Stomach (tissue), 19 donors: ENCODE measurements at places on chromosomes 7 and 10. TPM values are rescaled to one million over a fixed set of nuclear protein-coding genes. Genes with fewer than 3 reads are reported as not detected.

SEMA3D gene
- polyA plus RNA-seq = 0.44 TPM

- no peaks in the 10 kb centered on the region for H3K27me3 ChIP-seq
- no peaks in the 10 kb centered on the region for H3K4me1 ChIP-seq
- H3K27ac ChIP-seq = no peak overlapping the region
- DNase-seq = no peak
These were observed 66.3 kb upstream of the HABP2 start for GRCh38 chr10:113486531-113486930.

ABCB4 gene
- polyA plus RNA-seq = not detected

DNA sequence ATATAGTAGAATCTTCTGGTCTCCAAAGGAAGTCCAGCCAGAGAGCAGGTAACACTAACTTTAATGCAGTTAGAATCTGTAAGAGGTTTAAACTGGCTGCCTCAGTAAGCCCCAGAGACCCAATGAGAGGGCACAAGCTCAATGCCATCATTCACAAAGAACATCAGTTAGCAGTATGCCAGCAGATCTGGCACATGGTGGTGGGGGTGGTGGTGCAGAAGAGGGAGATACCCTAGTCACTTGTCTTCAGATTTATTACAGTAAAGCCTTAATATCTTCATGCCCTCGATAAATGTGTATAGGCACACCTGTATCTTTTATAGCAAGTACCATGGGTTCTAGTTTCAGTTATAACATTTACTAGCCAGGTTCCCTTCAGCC is 86.2 kb downstream of the SORBS1 start:
- peak overlapping the region; percentile 86 for H3K27ac ChIP-seq
- no peaks in the 10 kb centered on the region for H3K27me3 ChIP-seq
- DNase-seq = no peak
- H3K4me3 ChIP-seq = no peak overlapping the region

- no peaks in the 10 kb centered on the region for H3K36me3 ChIP-seq
- no peak overlapping the region for H3K27ac ChIP-seq
- DNase-seq = no peak
- H3K4me1 ChIP-seq = no peaks in the 10 kb centered on the region
These were observed 585.9 kb upstream of the NRP1 start for GRCh38 chr10:33920351-33920750.

GRCh38 chr10:108393089-108393488 is 1228.6 kb upstream of the SORCS1 start:
- H3K27me3 ChIP-seq = no peaks in the 10 kb centered on the region
- no peaks in the 10 kb centered on the region for H3K36me3 ChIP-seq
- no peak overlapping the region for H3K27ac ChIP-seq
- no peaks in the 10 kb centered on the region for H3K4me1 ChIP-seq
- peak; percentile 74 for DNase-seq
- no peak overlapping the region for H3K4me3 ChIP-seq

GRCh38 chr7:99094401-99094800 is 49.5 kb downstream of the SMURF1 start:
- H3K27ac ChIP-seq = peak overlapping the region; percentile 86
- H3K4me1 ChIP-seq = peaks cover 52% of the 10 kb centered on the region
- no peak overlapping the region for H3K4me3 ChIP-seq
- no peaks in the 10 kb centered on the region for H3K27me3 ChIP-seq

OR2A2 gene
- polyA plus RNA-seq = not detected

DNA sequence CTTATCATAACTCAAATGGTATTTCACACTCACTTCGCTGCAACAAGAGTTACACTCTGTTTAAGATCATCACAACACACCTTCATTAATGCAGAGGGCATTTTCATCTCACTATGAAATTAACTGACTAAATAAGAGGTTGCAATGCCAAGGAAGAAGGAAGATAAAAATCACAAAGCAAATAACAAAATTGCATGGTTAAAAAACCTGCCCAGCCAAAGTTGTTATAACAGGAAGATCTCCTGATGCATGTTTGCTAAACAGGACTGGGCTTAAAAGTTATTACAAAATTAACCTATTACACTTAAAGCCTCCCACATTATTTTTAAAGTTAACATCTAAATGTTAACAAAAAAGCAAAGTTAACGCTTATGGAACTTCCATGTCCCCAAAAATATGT is 11.8 kb downstream of the FAM13C start:
- H3K4me1 ChIP-seq = no peaks in the 10 kb centered on the region
- no peak for DNase-seq
- H3K4me3 ChIP-seq = no peak overlapping the region
- H3K27me3 ChIP-seq = no peaks in the 10 kb centered on the region
- peaks cover 7% of the 10 kb centered on the region for H3K36me3 ChIP-seq
- no peak overlapping the region for H3K27ac ChIP-seq

DNA sequence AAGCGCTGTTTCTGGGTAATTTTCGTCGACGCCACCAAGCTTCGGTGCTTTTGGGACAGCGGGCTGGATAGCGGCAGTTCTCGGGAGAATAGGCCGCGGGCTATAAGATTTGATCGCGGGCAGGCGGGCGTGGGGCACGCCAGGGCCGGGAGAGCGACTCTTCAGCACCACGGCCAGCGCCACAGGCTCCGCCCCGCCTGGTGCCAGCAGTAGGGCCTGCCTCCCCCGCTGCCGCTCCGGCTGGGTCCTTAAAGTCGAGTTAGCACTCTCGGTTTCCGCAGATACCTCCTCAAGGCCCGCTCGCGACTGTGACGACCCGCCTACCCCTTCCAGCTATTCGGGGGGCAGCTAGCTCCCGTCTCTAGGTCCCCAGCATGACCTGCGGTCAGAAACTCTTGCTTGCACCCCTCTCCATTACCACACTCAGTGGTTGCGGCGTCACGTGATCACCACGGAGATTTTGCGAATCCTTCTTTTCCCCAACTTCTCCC is 9.4 kb downstream of the NXPH1 start:
- no peaks in the 10 kb centered on the region for H3K36me3 ChIP-seq
- H3K27me3 ChIP-seq = peaks cover 37% of the 10 kb centered on the region
- H3K4me1 ChIP-seq = no peaks in the 10 kb centered on the region
- no peak overlapping the region for H3K27ac ChIP-seq
- H3K4me3 ChIP-seq = peak overlapping the region; percentile 19

DNA sequence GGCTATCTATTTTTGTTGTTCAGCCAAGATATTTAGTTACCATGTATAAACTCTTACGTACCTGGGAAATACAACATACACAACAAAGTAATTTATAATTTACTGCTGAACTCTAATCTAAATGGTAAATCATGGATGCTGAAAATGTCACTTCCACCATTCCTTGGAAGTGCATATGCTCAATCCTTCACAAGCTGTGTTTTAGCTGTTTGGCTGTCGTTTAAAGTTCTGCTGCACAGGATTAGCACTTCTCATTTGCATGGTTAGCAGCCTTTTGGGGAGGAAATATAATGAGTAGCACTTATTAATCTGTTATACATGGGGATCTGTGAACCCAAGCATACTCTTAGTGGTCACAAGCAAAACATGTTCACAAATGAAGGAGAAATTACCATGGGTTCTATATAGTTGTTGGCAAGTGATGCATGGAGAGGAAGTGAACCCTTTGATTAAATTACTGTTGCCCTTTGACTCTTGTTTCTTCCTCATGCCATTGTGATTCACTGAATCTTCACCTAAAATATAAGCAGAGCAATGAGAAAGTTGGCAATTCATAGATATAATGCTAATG is 18.5 kb downstream of the PIK3CG start:
- no peaks in the 10 kb centered on the region for H3K36me3 ChIP-seq
- no peak overlapping the region for H3K4me3 ChIP-seq
- H3K27ac ChIP-seq = no peak overlapping the region
- no peaks in the 10 kb centered on the region for H3K27me3 ChIP-seq
- H3K4me1 ChIP-seq = no peaks in the 10 kb centered on the region

NOS3 gene
- 2.5 TPM for polyA plus RNA-seq

NXPH1 gene
- not detected for polyA plus RNA-seq

SPDYE2B gene
- polyA plus RNA-seq = not detected

IL6 gene
- polyA plus RNA-seq = 3.1 TPM

SCART1 gene
- not detected for polyA plus RNA-seq

- H3K4me1 ChIP-seq = no peaks in the 10 kb centered on the region
- no peak overlapping the region for H3K4me3 ChIP-seq
- H3K27me3 ChIP-seq = no peaks in the 10 kb centered on the region
- H3K27ac ChIP-seq = no peak overlapping the region
- H3K36me3 ChIP-seq = no peaks in the 10 kb centered on the region
- DNase-seq = no peak
These were observed 299.6 kb downstream of the MDFIC start for GRCh38 chr7:115221456-115221855.

- H3K27me3 ChIP-seq = no peaks in the 10 kb centered on the region
- H3K4me1 ChIP-seq = peaks cover 35% of the 10 kb centered on the region
- DNase-seq = no peak
These were observed 448 bp upstream of the PTER start for GRCh38 chr10:16436367-16436757.

- no peaks in the 10 kb centered on the region for H3K36me3 ChIP-seq
- no peaks in the 10 kb centered on the region for H3K27me3 ChIP-seq
- no peak overlapping the region for H3K4me3 ChIP-seq
- H3K27ac ChIP-seq = no peak overlapping the region
- DNase-seq = no peak
These were observed 258.2 kb downstream of the MAD1L1 start for GRCh38 chr7:1974290-1975101.

DNA sequence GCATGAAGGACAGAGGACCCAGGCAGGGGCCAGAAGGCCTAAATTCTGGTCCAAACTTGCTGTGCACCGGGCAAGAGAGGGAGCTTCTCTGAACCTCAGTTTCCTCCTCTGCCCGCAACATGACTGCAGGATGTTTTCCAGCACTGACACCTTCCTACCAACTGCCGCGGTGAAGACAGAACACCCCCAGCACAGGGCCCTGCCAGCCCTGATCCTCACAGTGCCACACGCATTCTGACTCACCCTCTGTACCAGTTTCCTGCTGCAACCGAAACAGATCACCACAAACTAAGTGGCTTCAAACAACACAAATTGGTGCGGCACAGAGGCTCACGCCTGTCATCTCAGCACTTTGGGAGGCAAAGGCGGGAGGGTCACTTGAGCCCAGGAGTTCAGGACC is 18.1 kb downstream of the MAD1L1 start:
- H3K36me3 ChIP-seq = peaks cover 96% of the 10 kb centered on the region
- H3K27me3 ChIP-seq = no peaks in the 10 kb centered on the region
- no peak for DNase-seq
- peaks cover under 1% of the 10 kb centered on the region for H3K4me1 ChIP-seq
- no peak overlapping the region for H3K4me3 ChIP-seq

FAM25A gene
- polyA plus RNA-seq = 11.9 TPM

DNA sequence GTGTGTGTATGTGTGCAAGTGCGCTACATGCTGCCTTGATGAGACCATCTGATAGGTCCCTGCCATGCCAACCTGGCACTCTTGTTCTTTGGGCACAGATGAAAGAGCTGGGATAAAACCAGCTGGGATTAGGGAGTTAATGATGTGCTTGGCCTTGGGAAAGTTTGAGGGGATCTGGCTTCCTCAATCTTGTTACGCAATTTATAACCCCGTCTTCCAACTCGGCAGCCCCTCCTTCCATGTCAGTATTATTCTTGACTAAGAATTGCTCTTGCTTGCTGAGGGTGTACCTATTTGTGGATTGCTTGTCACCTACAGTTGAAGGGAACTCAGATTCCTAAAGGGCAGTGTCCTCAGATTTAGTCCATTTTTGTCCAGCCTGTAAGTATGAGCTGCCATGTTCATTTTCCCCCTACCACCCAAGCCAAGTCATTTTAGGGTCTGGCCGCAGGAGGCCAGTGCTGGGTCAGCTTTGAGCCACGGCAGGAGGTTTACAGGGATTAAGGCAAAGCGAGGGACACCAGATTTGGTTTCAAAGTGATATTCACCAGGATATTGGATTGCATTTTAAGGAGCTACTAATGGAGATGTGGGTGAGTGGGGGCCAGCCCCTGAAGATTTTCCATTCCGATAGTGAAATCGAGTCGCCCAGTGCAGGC is 34.1 kb upstream of the KCNMA1 start:
- H3K27ac ChIP-seq = no peak overlapping the region
- no peaks in the 10 kb centered on the region for H3K27me3 ChIP-seq
- no peak overlapping the region for H3K4me3 ChIP-seq
- no peak for DNase-seq
- H3K4me1 ChIP-seq = no peaks in the 10 kb centered on the region

- H3K27me3 ChIP-seq = no peaks in the 10 kb centered on the region
- H3K27ac ChIP-seq = no peak overlapping the region
- DNase-seq = no peak
- no peak overlapping the region for H3K4me3 ChIP-seq
- H3K4me1 ChIP-seq = peaks cover 42% of the 10 kb centered on the region
These were observed 192.6 kb downstream of the TNS3 start for GRCh38 chr7:47389171-47389922.

GRCh38 chr7:118194571-118194970 is 10.6 kb downstream of the LSM8 start:
- DNase-seq = no peak
- no peak overlapping the region for H3K27ac ChIP-seq
- no peaks in the 10 kb centered on the region for H3K27me3 ChIP-seq
- no peaks in the 10 kb centered on the region for H3K4me1 ChIP-seq
- peaks cover 39% of the 10 kb centered on the region for H3K36me3 ChIP-seq

EVX1 gene
- polyA plus RNA-seq = not detected

GRCh38 chr10:95840121-95840520 is 67.7 kb upstream of the CC2D2B start:
- H3K4me1 ChIP-seq = no peaks in the 10 kb centered on the region
- DNase-seq = no peak
- H3K27me3 ChIP-seq = no peaks in the 10 kb centered on the region
- H3K27ac ChIP-seq = peak overlapping the region; percentile 54
- no peak overlapping the region for H3K4me3 ChIP-seq

DNA sequence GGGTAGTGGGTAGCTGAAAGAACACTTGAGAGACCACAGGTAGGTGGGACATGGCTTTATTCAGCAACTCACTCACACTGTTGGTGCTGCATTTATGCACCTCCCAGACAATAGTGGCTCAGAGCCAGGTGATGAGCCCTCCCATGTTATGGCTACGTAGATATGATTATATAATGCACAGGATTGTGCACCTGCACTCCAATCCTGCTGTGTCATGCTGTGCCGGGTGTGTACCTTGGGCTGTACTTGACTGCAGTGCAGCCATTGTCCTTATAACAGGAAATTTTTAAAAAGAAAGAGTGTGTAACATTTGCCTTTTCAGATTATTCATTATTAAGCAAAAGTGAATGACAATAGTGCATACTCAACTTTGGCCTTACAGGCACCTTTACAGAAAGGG is 366.1 kb upstream of the BMPER start:
- no peaks in the 10 kb centered on the region for H3K27me3 ChIP-seq
- H3K4me1 ChIP-seq = no peaks in the 10 kb centered on the region
- H3K36me3 ChIP-seq = peaks cover 1% of the 10 kb centered on the region
- H3K27ac ChIP-seq = no peak overlapping the region
- no peak for DNase-seq
- H3K4me3 ChIP-seq = no peak overlapping the region

MRC1 gene
- 7.9 TPM for polyA plus RNA-seq

- DNase-seq = no peak
- no peaks in the 10 kb centered on the region for H3K36me3 ChIP-seq
- no peak overlapping the region for H3K27ac ChIP-seq
- no peak overlapping the region for H3K4me3 ChIP-seq
- H3K4me1 ChIP-seq = no peaks in the 10 kb centered on the region
These were observed 3.5 kb downstream of the CHAT start for GRCh38 chr10:49617121-49618020.

GRCh38 chr10:6089334-6090219 is 743 bp downstream of the RBM17 start:
- H3K27me3 ChIP-seq = no peaks in the 10 kb centered on the region
- H3K4me3 ChIP-seq = peak overlapping the region; percentile 95
- peaks cover 30% of the 10 kb centered on the region for H3K4me1 ChIP-seq

PAPOLB gene
- polyA plus RNA-seq = not detected

TMEM140 gene
- 6.5 TPM for polyA plus RNA-seq

ACSL5 gene
- 4.9 TPM for polyA plus RNA-seq

OPALIN gene
- polyA plus RNA-seq = not detected
